ENCODE measurements at places on chromosomes 6 and 20.

GRCh38 chr6:112251171-112251875 is 3.0 kb downstream of the LAMA4 start:
- DNase-seq, result no peak

DNA sequence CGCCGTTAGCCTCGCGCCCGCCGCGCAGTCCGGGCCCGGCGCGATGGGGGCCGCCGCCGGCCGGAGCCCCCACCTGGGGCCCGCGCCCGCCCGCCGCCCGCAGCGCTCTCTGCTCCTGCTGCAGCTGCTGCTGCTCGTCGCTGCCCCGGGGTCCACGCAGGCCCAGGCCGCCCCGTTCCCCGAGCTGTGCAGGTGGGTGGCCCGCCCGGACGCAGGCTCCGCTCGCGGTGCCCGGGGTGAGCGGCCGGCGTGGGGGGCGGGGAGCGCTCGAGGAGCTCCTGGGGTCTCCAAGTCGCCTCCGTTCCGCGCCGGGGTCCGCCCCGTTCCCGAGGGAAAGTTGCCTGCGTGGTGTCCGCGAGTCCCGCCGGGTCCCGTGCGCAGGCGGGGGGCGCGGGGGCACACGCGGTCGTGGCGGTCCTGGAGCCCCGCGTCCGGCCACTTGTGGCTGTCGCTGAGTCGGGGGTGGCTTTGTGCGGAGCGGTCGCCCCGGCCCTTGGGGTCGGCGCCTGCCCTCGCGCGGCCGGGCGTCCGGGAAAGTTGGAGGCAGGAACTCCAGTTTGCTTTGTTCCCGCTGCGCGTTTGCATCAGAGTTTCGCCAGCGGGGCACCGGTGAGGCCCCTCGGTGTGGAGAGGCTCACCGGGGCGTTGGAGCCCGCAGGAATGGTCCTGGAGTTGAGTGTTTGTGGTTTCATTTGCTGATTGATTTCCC is 476 bp downstream of the IGF2R start:
- DNase-seq, result peak; percentile 61

DNA sequence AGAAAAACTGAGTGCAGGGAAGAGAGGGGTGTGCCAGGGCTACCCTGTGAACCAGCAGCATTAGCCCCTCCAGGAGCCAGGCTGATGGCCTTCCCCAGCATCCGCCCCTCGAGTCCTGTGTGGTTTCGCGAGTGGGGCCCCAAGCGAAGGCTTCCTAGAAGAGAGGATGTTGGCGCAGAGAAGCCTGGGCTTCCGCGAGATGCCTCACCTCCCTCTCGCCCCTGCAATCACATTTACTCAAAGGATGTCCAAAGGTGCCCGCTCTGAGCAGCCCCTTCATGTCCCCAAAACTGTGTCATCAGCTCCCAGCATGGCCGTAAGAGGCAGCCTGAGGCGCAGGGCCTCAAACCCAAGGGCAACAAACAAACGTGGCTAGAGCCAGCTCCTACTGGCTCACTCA is 111.7 kb downstream of the PREX1 start:
- DNase-seq, result peak; percentile 78

- no peak for DNase-seq
These were observed 22.0 kb downstream of the NINL start for GRCh38 chr20:25563362-25563761.

GRCh38 chr6:125220712-125221111 is 67.1 kb downstream of the TPD52L1 start:
- no peak for DNase-seq

DNA sequence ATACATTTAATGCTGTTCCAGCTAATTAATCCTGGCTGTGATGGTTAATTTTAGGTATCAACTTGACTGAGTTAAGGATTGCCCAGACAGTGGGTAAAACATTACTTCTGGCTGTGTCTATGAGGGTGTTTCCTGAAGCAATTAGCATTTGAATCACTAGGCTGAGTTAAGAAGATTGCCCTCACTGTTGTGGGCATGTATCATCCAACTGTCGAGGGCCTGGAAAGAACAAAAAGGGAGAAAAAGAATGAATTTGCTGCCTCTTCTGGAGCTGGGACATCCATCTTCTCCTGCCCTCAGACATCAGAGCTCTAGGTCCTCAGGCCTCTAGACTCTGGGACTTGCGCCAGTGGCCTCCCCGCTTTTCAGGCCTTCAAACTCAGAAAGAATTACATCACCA is 34.3 kb downstream of the SDHAF4 start:
- no peak for DNase-seq

DNA sequence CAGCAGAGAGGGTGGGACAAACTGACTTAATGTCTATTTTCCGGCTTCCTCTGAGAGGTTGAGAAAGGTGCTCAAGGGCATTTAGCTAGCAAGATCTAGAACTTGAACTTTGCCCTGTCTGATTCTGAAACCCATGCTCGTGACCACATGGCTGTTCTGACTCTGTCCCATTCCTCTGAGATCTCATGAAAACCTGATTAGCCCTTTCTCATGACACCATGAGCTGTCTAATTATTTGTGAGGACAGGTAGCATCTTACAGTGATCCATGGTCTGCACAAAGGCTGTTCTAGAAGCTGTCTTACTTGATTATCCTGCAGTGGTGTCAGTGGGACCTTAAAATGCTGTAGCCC is 89.6 kb upstream of the TOX2 start:
- no peak for DNase-seq

GRCh38 chr20:46159101-46159897 is 41.2 kb downstream of the CD40 start:
- no peak for DNase-seq

DNA sequence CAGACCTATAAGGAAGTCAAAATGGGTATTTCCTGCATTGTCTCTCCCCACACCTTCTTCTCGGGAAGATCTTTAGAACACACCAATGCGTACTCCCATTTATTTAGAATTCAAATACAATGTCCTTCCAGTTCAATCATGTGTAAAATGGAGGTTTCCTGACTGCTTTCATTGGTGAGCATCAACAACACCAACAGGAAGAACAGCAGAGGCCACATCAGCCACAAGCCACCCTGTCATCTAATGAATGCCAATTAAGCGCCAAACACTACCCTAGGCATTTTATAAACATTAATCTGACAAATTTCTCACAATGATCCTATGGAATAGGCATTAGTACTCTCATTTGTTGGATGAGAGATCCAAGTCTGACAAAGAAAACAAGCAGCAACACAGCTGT is 68.4 kb upstream of the SMLR1 start:
- no peak for DNase-seq

DNA sequence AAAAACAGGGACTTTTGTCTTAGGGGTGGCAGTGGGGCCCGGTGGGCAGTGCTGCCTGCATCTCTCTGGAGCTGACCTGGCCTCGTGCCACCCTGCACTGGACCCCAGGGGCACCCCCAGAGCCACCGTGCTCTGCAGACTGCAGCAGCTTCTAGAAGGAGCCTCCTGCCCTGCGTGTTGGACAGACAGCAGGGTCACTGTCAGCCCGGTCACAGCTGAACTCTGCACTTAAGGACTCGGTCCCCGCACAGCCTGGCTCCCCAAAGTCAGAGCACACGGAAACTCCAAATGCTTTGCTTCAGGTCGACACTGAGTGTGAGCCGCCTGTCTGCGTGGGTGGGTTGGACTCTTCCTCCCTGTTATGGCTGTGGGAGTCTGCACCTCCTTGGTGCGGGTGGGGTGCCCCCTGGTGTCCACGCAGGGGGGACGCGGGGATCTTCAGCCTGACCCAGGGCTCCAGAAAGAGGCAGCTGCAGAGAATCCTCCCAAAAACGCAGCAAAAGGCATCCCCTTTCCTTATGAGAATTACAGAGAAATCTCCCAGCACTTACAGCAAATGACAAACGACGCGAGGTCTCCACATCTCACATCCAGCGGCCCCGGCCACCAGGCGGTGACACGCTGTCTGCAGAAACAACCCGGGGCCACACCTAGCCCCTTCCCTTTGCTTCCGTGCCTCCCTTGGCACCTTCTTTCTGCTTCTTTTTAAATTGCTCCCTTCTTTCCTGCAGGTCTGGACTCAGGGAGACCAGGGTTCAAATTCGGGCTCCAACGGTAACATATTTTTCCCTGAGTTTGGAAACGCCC is 36.3 kb upstream of the DACT2 start:
- DNase-seq, result peak; percentile 43

GRCh38 chr6:79954849-79955248 is 7.5 kb upstream of the ELOVL4 start:
- DNase-seq, result no peak

- DNase-seq, result no peak
These were observed 159.6 kb upstream of the MYLIP start for GRCh38 chr6:15969236-15969778.

DNA sequence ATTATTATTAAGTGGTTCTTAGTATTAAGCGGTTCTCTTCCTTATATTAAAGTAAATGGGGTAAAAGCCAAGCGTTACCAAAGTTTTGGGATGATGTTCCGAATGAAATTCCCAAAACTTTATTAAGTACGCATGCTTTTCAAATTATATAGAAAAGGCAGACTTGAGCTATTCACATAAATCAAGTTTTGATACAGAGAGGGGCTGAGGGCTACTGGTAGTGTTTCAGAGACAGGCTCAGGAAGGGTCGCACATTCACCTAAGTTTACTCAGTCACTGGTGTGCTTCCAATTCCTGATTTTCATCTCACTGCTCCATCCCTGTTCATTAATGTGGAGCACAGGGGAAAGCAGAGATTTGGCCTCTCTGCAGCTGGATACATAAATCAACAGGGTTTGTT is 652.2 kb downstream of the QKI start:
- no peak for DNase-seq

GRCh38 chr6:31737991-31738979 is 1.5 kb upstream of the MSH5 start:
- peak; percentile 66 for DNase-seq

DNA sequence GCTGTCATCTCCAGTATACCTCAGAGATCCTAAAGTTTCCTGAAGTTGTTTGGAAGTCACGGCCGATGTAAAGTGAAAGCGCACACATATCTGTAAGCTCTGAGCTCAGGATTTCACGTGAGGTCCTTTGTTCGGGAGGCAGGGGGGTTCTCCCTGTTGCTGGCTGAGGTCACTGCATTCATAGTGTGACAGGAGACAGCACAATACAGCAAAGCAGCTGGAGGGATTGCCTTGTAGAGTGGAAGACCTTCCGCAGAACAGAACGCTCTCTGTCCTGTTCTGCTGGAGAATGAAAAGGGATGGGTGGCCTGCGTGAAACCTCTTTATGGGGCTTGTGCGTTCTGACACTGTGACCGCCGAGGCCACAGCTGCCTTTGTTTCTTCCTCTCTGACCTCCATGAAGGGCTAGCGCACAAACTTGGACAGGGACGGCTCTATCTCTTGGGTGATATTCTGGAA is 13.4 kb upstream of the SERPINB1 start:
- DNase-seq, result no peak

DNA sequence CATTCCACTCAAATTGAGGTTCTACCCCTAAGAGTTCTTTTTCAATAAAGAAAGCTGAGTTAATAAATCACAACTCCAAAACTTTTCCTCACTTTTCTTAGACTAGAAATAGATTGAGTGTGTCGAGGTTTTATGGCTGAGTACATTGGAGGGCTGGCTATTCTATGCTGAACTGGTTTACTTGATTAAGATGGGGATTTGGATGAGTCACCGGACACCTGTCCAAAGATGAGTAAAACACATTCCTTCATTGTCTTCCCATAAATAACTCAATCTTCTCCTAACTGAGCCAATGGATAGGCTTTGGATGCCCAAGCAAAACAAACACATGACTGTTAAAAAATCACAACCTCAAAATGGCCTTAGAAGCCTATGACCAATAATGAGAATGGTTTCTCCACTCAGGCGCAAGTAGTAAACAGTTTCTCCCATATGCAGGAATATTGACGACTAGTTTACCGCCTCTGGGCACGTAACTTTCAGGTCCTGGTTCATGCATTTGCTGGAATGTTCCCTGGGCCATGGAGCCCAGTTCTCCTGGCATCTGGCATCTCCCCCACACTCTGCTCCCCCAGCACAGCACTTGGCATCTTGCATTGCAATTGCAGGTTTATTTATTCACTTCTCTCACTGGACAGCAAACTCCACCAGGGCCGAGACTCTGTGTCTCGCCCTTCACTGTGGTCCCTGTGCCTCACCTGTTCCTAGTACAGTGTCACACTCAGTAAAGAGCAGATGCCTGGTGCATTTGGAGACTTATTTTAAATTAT is 43.9 kb downstream of the BCAS1 start:
- no peak for DNase-seq

- DNase-seq, result no peak
These were observed 296.2 kb downstream of the FARS2 start for GRCh38 chr6:5557506-5557905.

DNA sequence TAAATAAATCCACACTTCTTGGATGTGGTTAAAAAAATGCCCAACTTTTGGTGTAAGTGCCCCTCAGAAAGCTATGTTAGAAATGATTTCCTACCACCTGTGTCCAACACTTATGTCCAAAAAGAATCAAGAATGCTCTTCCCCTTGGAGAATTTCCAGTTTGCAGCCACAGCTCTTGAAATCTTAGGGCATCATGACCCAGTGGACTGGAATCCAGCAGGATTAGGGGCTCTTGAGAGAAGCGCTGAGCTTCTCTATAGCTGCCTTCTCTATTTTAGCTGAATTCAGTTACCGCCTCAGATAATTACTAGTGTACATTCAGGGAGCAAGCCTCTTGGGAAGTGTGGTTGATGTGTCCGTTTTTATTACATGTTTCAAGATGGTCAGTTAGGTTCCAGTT is 2.5 kb downstream of the PHACTR1 start:
- DNase-seq, result no peak

- DNase-seq, result no peak
These were observed 11.7 kb downstream of the TRERF1 start for GRCh38 chr6:42440027-42440426.

- peak; percentile 37 for DNase-seq
These were observed 264.9 kb downstream of the HIVEP2 start for GRCh38 chr6:142679907-142680700.

- DNase-seq, result no peak
These were observed 436.1 kb upstream of the FLRT3 start for GRCh38 chr20:14773486-14773885.

GRCh38 chr6:156957931-156958547 is 180.9 kb downstream of the ARID1B start:
- no peak for DNase-seq

DNA sequence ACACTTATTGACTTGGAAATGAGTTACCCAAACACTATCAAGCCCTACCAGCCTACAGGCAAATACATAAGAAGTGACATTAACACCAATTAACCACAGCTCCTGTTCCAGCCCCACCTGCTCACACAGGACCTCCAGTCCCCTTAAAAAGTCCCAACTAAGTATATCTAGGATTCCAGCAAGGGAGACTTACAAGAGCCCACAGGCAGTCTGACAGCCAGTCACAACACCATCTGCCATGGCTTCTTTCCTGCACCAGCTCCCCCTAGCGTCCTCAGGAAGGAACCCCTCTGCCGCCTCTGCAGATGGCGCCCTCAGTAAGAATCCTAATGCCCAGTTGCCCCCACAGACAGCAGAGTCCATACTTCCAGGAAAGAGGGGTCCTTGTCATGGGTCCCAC is 122.1 kb downstream of the HIVEP2 start:
- no peak for DNase-seq

- no peak for DNase-seq
These were observed 25.8 kb downstream of the MKKS start for GRCh38 chr20:10408108-10408813.

DNA sequence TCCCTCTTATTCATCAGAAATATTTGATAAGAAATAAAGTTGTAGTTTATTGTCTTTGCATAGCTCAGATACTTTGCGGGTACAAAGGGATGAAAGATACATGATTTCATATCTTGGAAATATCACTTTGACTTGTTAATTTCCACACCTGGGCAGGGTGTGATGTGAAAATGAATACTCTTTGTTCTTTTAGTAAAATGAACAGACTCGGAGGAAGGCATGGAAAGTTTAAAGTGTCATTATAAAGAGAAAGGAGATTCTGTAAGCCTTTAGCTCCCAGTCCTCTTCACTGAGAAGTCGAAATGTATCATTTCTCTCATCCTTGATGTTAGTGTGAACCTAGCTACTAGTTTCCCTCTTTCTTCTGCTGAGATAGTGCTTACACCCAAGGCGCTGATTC is 36.7 kb upstream of the AKIRIN2 start:
- no peak for DNase-seq
